ENCODE measurements at places on chromosomes 7 and 10.
A peak's percentile ranks its signal among the peaks of the same experiment; 100 is the strongest.

GRCh38 chr10:133336577-133337369 lies at the start of gene CALY:
CALY (minus strand) TSS chr10:133336896; CDS start chr10:133328989, 7,907 bp downstream.
- DNase-seq: peak; percentile 36

DNA sequence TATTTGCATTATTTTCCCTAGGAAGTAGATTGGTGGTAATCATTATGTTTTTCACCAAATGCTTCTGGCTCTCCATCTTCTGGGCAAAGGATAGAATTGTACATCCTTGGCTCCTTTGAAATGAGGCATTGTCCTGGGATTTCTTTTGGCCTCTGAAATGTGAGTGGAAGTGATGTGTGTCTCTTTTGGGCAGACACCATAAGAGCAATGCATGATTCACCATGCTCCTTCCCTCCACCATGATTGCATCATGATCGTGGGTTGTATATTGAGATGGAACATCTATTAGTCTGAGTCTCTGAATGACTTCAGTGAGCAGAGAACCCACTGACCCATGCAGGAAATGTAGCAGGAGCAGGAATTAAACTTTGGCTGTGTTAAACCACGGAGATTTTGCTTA lies 49.2 kb downstream of the ADRA2A start:
- no peak for DNase-seq

GRCh38 chr7:17021205-17021604 lies 139.4 kb upstream of the AGR3 start:
- DNase-seq: no peak

DNA sequence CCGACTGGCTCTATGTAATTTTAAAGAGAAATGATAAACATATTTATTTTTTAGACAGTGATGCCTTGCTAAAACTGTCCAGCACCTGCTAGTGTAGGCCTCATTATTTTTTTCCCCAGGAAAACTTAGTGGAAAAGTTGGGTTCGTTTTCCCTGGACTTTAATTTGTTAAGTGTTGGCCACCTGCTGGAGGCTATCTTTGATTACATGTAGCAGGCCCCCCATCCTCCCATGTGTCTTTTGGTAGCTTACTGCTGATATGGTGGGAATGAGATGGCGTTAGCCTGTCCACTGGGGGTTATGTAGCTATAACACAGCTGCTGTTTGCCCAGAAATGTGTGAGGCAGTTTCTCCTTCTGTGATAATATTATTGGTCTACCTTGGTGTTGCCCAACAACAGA lies 265.0 kb downstream of the SORCS3 start:
- no peak for DNase-seq

- DNase-seq: no peak
These were observed 6.6 kb downstream of the ADRA2A start for GRCh38 chr10:111083222-111084095.

- DNase-seq: no peak
These were observed 28.4 kb upstream of the ZNF273 start for GRCh38 chr7:64874562-64875250.

DNA sequence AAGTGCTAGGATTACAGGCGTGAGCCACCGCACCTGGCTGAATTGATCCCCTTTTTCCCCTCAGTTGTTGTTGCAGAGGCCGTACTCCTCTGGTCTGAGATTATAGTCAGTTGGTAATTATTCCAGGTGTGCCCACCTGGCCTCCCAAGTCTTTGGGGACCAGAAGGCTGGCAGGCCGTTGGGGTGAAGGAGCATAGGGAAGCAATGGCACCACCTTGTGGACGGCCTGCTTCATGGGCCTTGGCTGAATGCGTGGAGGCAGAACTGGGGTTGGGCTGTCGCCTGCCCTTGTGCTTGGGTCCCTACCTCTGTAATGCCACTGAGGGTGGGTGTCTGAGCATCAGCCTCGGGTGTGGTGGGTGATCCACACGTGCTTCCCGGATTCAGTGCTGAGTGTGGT lies 125.7 kb downstream of the RGS10 start:
- peak; percentile 49 for DNase-seq

- no peak for DNase-seq
These were observed 189.8 kb downstream of the CELF2 start for GRCh38 chr10:11207560-11207844.

- DNase-seq: no peak
These were observed 16.6 kb downstream of the TAS2R40 start for GRCh38 chr7:143238289-143238980.

DNA sequence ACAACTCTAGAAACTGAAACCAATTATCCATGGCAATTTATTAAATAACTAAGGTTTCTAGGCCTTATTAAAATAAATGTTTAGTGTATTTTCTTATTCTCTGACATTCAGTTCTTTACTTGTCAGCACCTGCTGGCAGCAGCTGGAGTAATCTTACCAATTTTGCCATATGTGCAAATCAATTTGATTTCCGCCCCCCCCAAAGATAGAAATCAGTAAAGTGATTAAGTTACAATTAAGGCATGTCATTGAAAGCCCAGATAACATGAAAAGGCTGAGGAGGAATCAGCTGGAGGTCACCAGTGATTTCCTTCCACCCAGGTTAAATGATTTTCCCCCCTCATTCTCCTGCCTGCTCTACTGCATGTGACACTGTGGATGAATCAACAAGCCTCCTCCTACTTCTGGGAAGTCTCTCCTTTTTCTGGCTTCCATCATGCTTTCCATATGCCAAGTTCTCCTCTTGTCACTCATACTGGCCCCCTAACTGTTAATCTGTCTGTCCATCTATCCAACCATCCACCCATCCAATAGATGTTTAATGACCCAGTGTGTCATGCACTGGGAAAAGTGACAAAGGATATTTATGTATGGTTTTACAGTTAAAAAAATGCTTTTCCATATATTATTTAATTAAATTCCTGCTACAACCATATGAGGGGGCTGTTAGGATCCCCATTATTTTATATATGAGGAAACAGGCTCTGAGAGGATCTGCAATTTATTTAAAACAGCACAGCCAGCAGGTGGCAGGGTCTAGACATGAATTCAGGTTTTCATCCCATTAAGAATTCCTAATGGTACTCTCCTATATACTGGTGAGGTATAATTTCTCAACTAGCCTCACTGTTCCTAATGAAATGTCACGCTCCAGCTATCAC lies 116.5 kb downstream of the ATXN7L1 start:
- no peak for DNase-seq

GRCh38 chr10:72277996-72278667 lies 4.4 kb downstream of the DDIT4 start:
- DNase-seq: no peak

DNA sequence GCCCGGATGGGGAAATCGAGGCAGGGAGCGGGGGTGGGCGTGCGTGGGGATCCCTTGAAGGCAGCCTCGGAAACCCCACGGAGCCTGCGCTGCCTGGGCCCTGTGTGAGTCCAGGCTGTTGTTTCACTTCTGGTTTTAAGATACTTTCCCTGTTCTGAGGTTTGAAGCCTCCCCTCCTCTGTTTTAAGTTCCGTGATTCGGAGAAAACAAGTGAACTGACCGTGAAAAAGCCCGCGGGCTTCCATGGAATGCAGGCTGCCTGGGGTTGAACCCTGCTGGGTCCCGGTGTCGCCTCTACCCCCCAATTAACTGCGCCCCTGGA lies 401 bp downstream of the LRRC27 start:
- no peak for DNase-seq

DNA sequence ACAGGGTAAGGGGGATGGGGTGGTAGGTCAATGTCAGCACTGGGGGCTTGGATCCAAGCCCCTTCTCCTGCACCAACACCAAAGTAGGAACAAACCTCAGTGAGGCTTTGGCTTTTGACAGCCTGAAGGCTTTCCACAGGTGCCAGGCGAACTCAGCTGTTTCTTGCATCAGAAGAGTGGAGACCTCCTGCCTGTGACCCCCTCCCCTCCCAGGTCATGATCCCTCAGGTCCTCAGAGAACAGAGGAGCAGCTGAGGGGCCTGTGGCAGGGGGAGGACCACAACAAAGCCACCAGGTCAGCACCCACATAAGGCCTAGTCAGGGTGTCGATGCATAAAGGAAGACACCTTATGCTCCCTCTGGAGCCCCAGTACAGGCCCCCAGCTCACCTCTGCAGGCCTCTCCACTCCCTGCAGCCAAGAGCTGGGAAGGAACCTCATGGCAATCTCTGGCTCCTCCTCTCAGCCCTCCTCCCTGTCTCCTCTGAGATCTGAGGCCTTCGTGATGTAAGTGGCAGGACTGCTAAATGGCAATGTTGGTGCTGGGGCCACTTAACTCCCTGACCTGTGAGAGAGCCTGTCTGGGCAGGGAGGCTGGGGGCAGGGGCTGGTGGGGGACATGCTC lies 19.1 kb upstream of the PRRT4 start:
- no peak for DNase-seq

DNA sequence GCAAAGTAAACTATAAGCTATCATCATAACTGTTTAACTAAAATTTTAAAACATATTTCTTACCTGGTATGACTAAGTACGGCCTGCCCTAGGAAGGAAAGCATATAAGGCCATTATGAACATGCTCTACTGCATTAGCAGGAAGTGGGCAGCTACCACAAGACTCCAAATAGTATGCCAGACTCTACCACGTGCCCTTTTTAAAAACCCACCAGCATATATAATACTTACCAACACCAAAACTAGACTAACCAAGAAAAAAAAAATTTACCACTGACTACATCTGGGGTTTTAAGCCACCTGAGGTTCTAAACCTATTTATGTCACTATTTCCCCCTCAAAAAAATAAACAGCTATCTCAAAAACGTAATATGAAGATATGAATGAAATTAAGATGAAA lies 30.1 kb downstream of the NUDCD3 start:
- DNase-seq: peak; percentile 16

DNA sequence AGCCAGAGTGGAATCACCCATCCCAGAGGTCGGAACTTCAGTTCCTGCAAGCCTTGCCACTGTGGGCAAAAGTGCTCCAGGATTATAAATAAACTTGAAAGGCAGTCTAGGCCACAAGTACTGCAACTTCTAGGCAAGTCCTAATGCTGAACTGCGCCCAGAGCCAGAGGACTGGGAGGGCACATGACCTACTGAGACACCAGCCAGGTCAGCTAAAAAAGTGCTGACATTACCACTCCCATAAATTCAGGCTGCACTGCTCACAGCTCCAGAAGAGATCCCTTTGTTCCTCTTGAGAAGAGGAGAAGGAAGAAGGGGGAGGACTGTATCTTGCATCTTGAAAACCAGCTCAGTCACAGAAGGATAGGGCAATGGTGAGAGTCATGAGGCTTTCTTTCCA lies 1084.1 kb upstream of the PHF14 start:
- no peak for DNase-seq

DNA sequence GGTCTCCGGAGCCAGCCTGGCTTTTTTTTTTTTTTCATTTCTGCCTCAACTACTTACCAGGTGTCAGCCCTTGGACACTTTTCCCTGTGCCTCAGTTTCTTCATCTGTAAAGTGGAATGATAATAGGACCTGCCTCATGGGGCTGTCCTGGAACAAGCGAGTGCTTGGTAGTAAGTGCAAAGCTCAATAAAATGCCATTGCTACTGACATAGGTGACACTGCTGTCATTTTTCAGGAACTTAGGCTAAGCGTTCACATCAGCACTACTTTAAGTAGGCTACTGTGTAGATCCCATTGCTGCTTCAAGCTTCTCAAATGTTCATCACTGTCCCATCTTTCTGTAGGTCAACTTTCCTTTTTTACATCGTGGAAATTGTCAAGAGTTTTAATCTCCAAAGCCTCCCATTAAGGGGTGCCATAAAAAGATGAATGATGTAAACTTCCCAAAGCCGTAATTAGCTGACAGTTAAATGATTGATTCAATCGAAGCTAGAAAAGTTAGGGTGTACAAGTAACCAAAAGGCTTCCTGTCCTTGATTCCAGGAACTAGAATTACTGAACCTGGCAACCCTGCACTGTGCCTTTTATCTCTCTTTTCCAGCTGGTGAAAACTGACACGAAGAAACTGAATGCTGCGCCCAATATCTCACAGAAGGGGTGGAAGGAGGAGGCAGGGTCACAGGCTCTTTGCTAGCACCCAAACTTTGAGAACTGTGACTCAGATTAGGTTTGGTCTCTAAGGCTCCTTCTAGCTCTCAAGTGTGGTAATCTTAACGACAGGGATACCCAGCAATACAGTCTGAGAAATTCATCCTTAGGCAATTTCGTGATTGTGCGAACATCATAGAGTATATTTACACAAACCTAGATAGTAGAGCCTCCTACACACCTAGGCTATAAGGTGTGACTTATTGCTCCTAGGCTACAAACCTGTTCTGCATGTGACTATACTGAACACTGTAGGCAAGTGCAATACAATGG lies 861 bp upstream of the USP6NL start:
- no peak for DNase-seq

- DNase-seq: no peak
These were observed 974.6 kb upstream of the CELF2 start for GRCh38 chr10:10043083-10043482.

GRCh38 chr7:21507627-21508343 lies 35.1 kb upstream of the DNAH11 start:
- DNase-seq: no peak

DNA sequence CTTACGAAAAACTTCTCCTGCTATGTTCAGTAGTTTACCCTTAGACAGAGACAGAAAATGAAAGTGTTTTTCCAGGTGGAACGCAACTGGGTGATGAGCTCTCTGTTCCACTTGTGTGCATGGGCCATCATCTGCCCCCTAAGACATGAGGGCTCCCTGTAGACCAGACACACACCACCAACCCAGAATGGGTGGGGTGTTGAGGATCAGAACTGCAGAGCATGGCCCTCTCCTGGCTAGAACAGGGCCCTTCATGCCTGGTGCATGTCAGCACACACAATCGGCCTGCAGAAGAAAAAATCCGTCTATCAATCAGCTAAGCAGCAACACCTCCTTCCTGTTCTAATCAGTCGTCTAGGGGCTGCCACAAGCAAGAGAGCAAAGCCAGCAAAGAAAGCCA lies 186.2 kb upstream of the INHBA start:
- no peak for DNase-seq

DNA sequence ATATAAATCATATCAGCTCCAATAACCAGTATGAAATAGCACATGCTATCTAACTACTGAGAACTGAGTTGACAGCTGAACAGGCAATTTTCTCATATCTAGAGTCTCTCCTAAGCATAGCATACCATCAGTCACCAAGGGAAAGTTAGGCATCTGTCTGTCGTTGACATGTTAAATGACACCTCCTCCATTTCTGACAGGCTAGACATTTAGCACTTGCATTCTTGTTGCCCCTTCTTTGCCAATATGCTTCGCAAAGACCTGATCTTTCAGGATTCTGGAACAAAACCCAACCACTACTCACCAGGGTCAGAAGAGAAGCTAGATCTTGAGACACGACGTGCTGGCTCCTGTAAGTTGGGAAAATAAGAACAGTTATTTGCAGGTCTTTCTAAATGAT lies 10.0 kb downstream of the MKI67 start:
- DNase-seq: no peak

- no peak for DNase-seq
These were observed 637.5 kb upstream of the GALNT17 start for GRCh38 chr7:70494225-70495032.

- DNase-seq: no peak
These were observed 79.1 kb downstream of the SUGCT start for GRCh38 chr7:40213856-40214255.

- no peak for DNase-seq
These were observed 896.9 kb upstream of the PHF14 start for GRCh38 chr7:10076660-10077300.

Data from stimulated activated CD4-positive, alpha-beta T cell treated with anti-CD3 and anti-CD28 coated beads, TNF-alpha, amount 100 ng/mL, for 24 hours (primary cell).